ENCODE measurements at places on chromosomes 2 and 18.

DNA sequence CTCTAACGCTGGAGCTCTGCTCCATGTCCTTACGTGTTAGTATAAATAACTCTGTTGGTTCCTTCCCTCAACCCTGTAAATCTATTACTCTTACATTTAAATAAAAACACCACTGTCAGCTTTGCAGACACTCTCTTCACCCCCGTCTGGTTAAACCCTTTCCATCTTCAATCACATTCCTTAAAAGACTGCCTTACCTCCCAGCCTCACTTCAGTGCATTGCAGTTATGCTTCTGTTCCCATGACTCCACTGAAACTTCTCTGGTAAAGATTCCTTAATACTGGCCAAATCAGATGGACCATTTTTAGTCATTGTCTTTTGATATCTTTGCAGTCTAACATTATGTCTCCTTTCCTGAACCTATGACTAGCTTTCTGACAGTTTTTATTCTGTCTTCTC lies 61.7 kb downstream of the EML4 start:
- H3K27ac ChIP-seq: no peak overlapping the region
- H3K4me1 ChIP-seq: peaks cover 14% of the 10 kb centered on the region
- H3K27me3 ChIP-seq: no peaks in the 10 kb centered on the region
- H3K4me3 ChIP-seq: no peak overlapping the region
- DNase-seq: no peak

GRCh38 chr2:37143974-37144373 lies 12.8 kb downstream of the EIF2AK2 start:
- no peaks in the 10 kb centered on the region for H3K36me3 ChIP-seq
- no peak overlapping the region for H3K4me3 ChIP-seq
- H3K4me1 ChIP-seq: no peaks in the 10 kb centered on the region

GRCh38 chr18:7927119-7927518 lies 360.0 kb downstream of the PTPRM start:
- H3K27ac ChIP-seq: peak overlapping the region; percentile 34
- H3K4me3 ChIP-seq: no peak overlapping the region
- H3K27me3 ChIP-seq: no peaks in the 10 kb centered on the region
- DNase-seq: no peak
- H3K4me1 ChIP-seq: peaks cover 9% of the 10 kb centered on the region

GRCh38 chr2:167616997-167617396 lies 630.4 kb downstream of the STK39 start:
- no peak overlapping the region for H3K27ac ChIP-seq
- no peaks in the 10 kb centered on the region for H3K4me1 ChIP-seq
- H3K36me3 ChIP-seq: no peaks in the 10 kb centered on the region
- DNase-seq: no peak

- no peaks in the 10 kb centered on the region for H3K4me1 ChIP-seq
- H3K4me3 ChIP-seq: no peak overlapping the region
- no peak overlapping the region for H3K27ac ChIP-seq
These were observed 65.3 kb upstream of the OTOS start for GRCh38 chr2:240205772-240206171.

- no peaks in the 10 kb centered on the region for H3K27me3 ChIP-seq
- H3K4me1 ChIP-seq: no peaks in the 10 kb centered on the region
- no peaks in the 10 kb centered on the region for H3K36me3 ChIP-seq
These were observed 79.6 kb downstream of the TPO start for GRCh38 chr2:1492711-1493430.
